T-helper 17 cell (primary cell): ENCODE measurements at places on chromosomes 12 and 14.

- no peak for DNase-seq
Measured at GRCh38 chr14:101083564-101084435, 180.3 kb upstream of the RTL1 start.

DNA sequence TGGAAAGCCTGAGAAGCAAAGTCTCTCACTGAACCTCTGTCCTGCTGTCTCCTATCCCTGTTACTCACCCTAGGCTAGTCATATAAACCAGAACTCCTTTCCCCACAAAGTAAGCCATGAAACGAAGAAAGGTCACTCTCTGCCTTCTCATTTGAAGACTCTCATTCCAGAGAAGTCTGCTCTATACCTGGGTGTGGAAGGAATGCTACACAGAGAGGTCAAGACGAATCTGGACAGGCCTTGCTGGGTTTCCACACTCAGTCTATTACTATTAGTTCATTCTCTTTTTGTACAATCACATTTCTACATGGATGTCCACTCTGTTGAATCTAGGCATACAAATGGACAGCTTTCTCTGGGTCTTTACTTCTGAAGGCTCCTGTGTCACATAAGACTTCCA lies 2.4 kb upstream of the AEBP2 start:
- no peak for DNase-seq

- no peak for DNase-seq
Measured at GRCh38 chr14:76958980-76959710, 69.4 kb downstream of the IRF2BPL start.

GRCh38 chr12:41920355-41920754 lies 224.3 kb downstream of the GXYLT1 start:
- DNase-seq = no peak

DNA sequence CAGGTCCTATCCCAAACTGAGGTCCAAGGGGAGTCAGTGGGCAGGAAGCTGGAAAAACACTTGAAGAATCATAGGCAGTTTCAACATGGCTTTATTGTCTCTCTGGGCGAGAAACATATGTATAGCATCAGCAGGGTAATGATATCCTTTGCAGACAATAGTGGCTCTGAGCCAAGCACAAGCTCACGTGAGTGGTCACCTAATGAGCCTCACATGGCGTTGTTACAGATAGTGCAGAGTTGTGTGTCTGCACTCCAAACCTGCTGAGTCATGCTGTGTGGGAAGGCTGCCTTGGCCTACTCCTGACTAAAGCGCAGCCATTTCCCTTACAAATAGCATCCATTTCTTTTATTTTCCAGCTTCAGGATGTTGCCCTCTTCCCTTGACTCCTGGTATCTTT lies 105.2 kb upstream of the SYT1 start:
- DNase-seq = no peak

DNA sequence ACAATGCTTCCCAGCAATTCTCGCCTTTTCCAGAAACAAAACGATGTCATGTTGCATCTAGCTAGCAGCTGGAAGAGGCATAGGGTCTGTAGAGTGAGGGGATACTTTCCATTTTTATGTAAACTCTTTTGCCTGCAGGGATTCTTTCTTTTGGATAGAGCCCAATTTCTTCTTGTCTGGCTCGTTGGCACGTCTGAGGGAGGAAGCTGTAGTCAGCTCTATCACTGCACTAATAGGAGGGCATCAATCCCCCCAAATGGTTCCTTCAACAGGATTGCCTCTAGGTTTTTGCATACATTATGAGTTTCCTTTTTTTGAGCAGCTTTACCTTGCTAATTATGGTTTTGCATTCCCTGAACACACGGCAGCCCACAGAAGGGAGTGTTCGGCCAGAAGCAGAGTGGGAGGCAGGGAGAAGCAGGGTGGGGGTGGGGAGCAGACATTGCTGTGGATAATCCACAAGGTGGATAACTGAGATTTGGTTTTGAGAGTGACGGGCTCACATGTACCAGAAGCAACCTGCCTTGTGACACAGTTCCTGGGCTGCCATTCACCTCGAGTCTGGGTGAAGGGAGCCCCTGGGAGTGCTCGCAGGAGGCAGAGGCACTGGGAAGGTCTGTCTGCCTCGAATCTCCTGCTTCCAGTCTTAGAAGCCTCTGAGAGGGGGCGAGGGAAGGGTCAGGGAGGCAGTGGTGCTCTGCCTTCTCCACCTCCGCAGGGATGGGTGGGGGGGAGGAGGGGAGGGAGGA lies 24.5 kb downstream of the LRTM2 start:
- DNase-seq = no peak

DNA sequence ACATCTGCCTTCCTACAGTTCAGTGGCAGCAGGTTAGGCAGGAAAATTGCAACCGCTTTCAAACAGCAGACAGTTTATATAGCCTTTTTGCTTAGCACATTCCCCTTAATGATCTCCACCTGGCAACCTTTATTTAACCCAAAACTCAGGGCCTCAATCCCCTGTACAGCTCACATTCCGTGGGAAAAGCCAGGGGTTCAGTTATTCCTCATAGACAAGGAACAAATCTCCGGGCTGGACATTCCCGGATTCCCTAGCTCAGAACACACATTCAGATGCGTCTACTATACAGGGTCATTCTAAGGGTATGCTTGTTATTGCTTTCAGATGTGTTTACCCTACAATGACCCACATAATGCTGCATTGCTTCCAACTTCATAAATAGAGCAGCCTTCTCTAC lies 73.8 kb upstream of the DCN start:
- no peak for DNase-seq

GRCh38 chr12:45909041-45909713 lies 81.2 kb downstream of the SCAF11 start:
- no peak for DNase-seq

DNA sequence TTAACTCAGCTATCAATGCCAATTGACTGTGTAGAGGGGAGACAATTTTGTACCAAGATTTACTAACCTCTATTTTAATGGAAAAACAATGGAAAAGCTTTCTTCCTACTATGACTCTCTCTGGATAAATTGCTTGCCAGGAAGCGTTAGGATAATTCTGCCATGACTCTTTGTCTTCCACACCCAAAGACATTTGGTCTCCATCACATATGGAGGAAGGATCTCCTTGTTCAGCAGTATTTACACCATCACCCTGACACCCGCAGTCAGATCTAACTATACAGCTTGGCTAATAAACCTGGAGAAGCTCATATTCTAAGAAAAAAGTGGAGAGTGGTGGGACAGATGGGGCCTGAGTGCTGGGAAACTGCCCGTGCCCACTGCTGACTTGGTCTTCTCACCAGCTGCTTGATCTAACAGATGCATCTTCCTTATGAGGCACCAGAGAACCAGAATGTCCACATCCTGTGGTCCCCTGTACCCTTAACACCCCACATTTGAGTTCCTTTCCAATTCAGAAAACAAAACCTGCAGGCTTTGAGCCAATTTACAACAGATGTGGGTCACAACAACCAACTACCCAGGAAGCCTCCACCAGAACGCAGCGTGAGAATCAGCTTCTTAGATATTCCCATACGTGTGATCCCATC lies 154.0 kb downstream of the DAD1 start:
- DNase-seq = no peak

DNA sequence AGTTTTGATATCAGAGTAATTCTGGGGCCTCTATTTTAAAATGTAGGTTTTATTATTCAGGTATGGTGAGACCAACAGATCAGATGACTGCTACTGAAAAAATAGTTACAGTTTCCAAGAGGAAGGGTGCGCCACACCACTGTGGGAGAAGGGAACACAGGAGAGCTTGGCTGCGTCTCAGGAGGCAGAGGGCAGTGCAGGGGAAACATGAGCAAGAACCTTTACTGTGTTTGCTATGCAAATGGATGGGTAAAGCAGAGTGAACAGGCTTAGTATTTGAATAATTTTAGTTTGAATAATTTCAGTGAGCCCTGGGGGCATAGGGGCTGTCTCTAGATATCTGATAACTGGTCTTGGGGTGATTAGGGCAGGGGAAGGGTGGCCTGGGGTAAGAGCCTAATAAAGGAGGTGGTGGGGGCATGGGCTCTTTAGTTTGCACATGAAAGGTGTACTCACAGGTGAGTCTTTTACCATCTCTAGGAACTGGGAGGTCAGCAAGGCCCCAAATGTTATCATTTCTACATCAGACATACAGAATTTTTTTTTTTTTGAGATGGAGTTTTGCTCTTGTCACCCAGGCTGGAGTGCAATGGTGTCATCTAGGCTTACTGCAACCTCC lies 196.8 kb upstream of the NEDD1 start:
- DNase-seq = no peak

GRCh38 chr12:41634091-41634490 lies 446.0 kb downstream of the PDZRN4 start:
- DNase-seq = no peak

GRCh38 chr12:101172316-101172715 lies 37.7 kb downstream of the SLC5A8 start:
- DNase-seq = no peak

- DNase-seq = no peak
Measured at GRCh38 chr12:96520767-96521166, 31.4 kb downstream of the CFAP54 start.

- peak; percentile 45 for DNase-seq
Measured at GRCh38 chr12:54404061-54405004, 14.7 kb downstream of the ITGA5 start.

DNA sequence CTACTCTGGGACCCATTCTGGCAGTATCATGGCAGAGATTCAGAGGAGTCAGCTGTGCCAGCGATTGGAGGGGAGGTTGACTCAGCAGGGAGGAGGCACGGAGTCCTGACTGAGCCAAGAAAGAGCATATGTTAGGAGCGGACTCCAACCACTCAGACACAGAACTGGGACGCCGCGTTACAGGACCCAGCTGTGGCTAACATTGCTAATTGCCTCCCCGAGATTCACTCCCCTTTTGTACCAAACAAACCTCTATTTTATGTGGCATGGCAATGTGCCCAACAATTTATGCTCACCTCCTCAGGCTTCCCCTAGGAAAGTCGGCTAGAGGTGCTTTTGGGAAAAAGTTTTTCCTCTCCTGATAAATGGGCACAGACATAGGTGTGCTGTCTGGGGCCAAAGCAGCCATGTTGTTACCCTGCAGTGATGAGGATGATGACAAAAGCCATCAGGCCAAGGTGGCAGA lies 15.2 kb upstream of the CLIP1 start:
- no peak for DNase-seq

- DNase-seq = no peak
Measured at GRCh38 chr14:76793324-76793723, 19.4 kb downstream of the ANGEL1 start.

DNA sequence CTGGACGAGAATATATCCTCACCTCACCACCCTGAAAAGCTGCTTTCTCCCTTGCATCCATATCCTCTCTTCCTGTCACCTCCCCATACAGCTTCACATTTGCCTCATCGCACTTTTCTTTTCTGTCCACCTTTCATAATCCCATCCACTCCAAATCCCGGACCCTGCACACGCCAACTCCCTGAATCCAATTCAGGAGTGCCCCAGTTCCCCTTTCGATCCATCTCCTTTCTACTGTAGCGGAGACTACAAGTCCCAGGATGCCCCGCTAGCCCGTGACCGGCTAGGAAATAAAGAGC lies 2.5 kb downstream of the TMEM253 start:
- DNase-seq = no peak

GRCh38 chr12:25764409-25764808 lies 194.1 kb upstream of the RASSF8 start:
- DNase-seq = no peak

DNA sequence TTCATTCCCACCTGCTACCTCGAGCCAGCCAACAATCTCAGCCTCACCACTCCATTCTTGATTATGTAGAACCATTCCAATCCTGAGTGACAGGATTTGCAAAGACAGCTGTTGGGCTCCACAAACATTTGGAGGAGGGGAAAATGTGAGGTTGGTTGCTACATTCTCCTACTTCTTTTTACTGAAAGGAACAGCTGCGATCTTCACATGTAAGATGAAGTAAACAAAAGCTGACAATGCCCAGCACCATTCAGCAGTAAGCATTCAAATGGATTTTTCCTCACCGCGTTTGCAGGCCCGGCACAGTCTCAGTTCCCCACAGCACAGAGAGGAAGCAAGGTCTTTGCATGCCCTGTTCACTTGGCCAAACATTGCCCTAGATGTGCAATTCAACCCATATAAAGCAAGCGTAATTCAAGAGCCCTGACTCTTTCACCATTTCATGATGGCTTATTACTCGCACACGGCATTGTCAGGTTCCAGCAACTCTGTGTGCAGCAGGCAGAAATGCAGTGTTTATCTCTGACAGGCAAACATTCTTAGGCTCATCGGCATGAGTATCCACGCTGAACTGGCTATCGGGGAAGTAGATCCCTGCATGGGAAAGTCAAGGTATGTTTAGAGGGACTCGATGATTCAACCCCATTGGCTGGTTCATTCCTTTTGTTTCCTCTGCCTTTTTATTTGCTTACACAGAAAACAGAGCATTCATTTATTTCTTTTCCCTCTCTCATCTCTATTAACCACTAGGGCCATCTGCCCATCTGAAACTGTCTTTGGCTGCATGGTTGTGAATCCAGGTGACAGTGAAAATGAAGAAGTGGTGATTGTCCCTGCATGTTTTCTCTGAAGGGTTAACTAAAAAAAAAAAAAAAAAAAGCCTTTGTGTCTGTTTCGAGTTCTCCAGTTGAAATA lies 236.1 kb upstream of the PLEKHG7 start:
- no peak for DNase-seq

DNA sequence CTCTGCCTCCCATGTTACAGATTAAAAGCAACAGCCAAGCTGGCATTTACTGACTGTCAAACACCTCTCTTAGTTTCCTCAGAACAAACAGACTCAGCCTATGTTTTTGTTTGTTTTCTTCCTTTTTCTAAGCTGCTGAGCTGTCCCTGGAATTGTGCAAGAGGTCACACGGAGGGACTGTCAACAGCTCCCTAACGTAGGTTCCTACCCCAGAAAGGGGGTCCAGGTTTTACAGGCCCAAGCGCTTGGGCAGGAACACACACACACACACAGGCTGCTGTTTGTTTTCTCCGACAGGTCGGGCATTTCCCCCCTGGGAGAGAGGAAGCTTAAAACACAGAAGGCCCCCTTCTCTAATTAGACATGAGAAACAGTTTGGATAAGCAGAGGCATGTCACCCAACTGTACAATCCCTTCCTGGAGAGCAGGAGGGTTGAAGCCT lies 739.6 kb upstream of the TBX3 start:
- DNase-seq = no peak

GRCh38 chr12:49297695-49298060 lies 2.7 kb downstream of the PRPH start:
- DNase-seq = no peak

DNA sequence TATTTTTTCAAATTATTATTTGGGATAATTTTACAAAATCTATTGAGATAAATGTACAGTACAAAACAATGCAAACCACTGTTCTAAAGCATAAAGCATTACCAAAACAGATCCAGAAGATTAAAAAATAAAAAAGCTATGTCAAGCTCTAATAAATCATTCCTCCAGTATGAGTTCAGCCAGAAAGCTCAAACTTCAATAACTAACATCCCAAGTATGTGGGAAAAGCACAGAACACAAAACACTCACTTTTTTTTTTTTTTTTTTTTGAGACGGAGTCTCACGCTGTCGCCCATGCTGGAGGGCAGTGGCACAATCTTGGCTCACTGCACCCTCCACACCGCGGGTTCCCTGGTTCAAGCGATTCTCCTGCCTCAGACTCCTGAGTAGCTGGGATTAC lies 11.3 kb downstream of the SAV1 start:
- no peak for DNase-seq

GRCh38 chr14:52948039-52948438 lies 2.8 kb downstream of the FERMT2 start:
- no peak for DNase-seq

GRCh38 chr12:105275997-105276733 lies 40.2 kb upstream of the APPL2 start:
- DNase-seq = no peak
